ENCODE measurements at places on chromosomes 4 and X. TPM values are rescaled to one million over a fixed set of nuclear protein-coding genes. Genes with fewer than 3 reads are reported as not detected.

GRCh38 chr4:168794881-168795280, 215.2 kb downstream of the CBR4 start:
- no peaks in the 10 kb centered on the region for H3K36me3 ChIP-seq
- H3K27ac ChIP-seq = no peak overlapping the region
- no peak for DNase-seq
- H3K4me3 ChIP-seq = no peak overlapping the region
- no peaks in the 10 kb centered on the region for H3K4me1 ChIP-seq

- no peak overlapping the region for H3K4me3 ChIP-seq
- H3K27ac ChIP-seq = no peak overlapping the region
- no peaks in the 10 kb centered on the region for H3K4me1 ChIP-seq
- no peaks in the 10 kb centered on the region for H3K36me3 ChIP-seq
- DNase-seq = peak; percentile 82
These were observed 95.8 kb downstream of the DHX15 start for GRCh38 chr4:24488399-24489164.

GRCh38 chrX:48540028-48540375, 488 bp downstream of the TBC1D25 start:
- peaks cover 12% of the 10 kb centered on the region for H3K36me3 ChIP-seq
- peak overlapping the region; percentile 93 for H3K27ac ChIP-seq
- peak overlapping the region; percentile 88 for H3K4me3 ChIP-seq
- peak; percentile 56 for DNase-seq
- H3K4me1 ChIP-seq = peaks cover 12% of the 10 kb centered on the region
- no peaks in the 10 kb centered on the region for H3K27me3 ChIP-seq

DNA sequence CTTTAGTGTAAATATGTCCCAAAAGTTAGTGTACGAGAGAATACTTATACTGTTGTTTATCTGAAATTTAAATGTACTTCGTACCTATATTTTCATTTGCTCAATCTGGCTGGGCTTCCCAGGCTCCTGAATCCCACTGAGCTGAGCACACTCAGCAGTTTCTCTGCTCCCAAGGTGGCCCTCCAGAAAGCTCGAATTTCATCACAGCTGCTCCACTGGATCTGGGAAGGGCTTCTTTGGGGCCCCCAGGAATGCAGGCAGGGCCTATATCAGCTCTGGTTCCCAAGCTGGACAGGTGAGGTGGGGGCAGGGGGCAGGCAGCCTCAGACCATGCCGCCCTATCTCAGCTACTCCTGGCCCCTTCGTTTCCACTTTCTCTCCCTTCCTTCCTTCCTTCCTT, 1.5 kb upstream of the FATE1 start:
- DNase-seq = no peak
- no peak overlapping the region for H3K27ac ChIP-seq
- H3K4me1 ChIP-seq = no peaks in the 10 kb centered on the region
- peaks cover 5% of the 10 kb centered on the region for H3K27me3 ChIP-seq
- no peaks in the 10 kb centered on the region for H3K36me3 ChIP-seq

GRCh38 chr4:18535948-18536347, 514.4 kb upstream of the LCORL start:
- no peak for DNase-seq
- H3K4me3 ChIP-seq = no peak overlapping the region
- no peaks in the 10 kb centered on the region for H3K36me3 ChIP-seq

DNA sequence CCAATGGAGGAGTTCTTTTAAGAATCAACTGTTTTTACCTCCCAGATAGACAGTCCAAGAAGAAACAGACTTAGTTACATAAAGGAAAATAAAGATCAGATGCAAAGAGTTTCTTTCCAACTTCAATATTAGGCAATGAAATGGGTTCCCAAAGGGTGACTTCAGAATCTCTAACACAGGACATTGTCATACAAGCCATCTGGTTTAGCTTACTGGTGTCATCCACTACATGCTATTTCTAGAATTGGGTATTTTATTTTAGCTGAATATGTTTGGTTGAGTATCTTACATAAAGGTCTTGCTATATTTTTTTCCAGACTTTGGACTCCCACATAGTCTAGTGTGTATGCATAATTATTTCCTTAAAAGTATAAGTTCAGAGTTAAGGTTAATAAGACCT, 162.1 kb upstream of the SLC7A11 start:
- H3K27me3 ChIP-seq = no peaks in the 10 kb centered on the region
- no peak overlapping the region for H3K27ac ChIP-seq
- no peaks in the 10 kb centered on the region for H3K36me3 ChIP-seq
- DNase-seq = no peak
- no peak overlapping the region for H3K4me3 ChIP-seq

DNA sequence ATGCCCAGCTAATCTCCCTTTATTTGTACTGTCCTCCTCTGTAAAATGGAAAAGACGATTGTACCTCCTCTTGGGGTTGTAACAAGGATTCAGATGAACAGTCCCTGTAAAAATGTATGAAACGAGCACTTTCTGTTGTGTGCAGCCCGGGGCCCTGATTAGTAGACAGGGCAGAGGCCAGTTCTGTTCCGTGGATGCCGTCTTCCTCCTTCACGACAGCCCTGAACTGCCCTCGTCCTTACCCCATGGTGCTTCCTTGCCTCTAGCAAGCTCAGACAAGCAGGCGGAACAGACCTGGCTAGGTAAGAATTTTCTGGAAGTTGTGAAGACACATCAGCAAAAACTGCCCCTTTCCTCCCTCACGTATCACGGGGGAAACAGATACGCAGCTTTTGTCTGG, 22.3 kb upstream of the TADA2B start:
- DNase-seq = no peak
- H3K27me3 ChIP-seq = no peaks in the 10 kb centered on the region
- H3K27ac ChIP-seq = no peak overlapping the region
- no peaks in the 10 kb centered on the region for H3K4me1 ChIP-seq
- no peak overlapping the region for H3K4me3 ChIP-seq
- peaks cover 5% of the 10 kb centered on the region for H3K36me3 ChIP-seq

DNA sequence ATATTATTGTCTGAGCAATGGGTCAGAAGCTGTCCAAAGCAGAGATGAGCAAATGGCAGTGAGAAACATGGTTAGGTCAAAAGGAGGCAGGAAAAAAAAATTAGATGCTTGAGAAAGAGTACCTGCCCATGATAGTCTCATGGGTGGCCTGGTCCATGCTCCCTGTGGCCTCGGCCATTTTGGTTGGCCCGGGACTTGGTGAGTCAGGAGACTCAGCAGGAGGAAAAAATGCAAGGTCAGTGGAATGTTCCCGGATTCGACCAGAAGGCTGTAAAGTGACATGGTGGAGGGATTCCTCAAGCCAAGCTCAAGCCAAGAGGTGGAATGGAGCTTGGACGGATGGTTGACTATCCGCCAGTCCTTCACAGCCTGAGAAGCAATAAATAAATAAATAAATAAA, 236.7 kb downstream of the ASMT start:
- no peaks in the 10 kb centered on the region for H3K36me3 ChIP-seq
- DNase-seq = no peak
- peaks cover 2% of the 10 kb centered on the region for H3K27me3 ChIP-seq

DNA sequence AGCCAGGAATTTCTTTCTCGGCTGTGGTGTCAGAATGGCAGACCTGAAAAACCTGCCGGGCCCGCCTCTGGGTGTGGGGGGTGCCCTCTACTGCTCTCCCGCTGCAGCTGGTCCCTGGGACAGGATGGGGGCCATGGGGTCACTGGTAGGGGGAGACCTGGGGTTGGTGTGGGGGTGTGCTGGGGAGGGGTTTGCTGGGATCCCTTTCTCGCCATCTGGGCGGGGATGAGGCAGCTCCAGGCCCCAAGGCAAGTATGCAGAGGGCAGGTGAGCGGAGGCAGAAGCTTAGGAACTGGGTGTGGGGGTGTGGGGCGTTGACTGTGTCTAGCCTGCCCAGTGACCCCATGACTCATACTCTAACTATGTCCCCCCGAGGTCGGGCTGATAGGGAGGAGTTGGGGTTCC, 884 bp downstream of the CCDC120 start:
- no peak overlapping the region for H3K4me3 ChIP-seq
- no peak for DNase-seq
- no peaks in the 10 kb centered on the region for H3K36me3 ChIP-seq
- H3K27ac ChIP-seq = no peak overlapping the region
- H3K4me1 ChIP-seq = peaks cover 14% of the 10 kb centered on the region
- no peaks in the 10 kb centered on the region for H3K27me3 ChIP-seq

DNA sequence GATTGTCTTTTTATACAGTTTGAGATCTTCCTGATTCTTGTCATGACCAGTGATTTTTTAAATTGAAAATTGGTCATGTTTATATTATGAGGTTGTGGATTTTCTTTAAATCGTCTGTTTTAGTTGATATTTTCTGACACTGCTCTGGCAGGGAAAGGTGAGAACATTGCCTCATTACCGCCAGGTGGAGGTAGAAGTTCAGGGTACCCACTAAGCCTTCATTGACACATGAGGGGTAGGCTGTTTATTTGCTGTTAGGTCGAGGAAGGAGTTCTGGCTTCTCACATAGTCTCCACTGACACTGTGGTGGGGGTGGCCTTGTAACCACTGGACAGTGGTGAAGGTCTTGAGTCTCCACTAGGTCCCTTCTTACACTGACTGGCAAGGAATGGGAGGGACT, 117.6 kb upstream of the GPR101 start:
- no peak for DNase-seq
- peaks cover 1% of the 10 kb centered on the region for H3K36me3 ChIP-seq
- H3K4me1 ChIP-seq = no peaks in the 10 kb centered on the region
- H3K4me3 ChIP-seq = no peak overlapping the region
- H3K27ac ChIP-seq = no peak overlapping the region

DNA sequence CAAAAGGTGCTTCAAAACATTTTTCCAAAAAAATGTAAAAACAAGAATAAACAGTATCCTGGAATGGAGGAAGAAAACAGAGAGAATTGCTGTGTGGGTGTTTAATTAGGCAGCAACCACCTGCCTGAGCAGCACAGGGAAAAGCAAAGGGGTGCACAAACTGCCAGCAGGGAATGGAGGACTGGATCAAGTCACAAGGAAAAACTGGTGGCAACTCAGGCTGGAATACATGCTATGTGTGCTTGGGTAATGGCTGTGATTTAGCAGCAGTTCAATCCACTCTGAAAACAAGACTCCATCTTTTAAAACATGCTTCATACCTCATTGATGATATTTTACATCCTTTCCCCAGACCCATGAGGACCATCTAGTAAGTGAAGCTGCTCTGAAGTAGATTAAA, 179.5 kb downstream of the HS6ST2 start:
- H3K36me3 ChIP-seq = no peaks in the 10 kb centered on the region
- H3K27ac ChIP-seq = no peak overlapping the region
- peaks cover 16% of the 10 kb centered on the region for H3K4me1 ChIP-seq
- DNase-seq = no peak

GRCh38 chrX:13256603-13257002, 63.2 kb downstream of the ATXN3L start:
- peaks cover 29% of the 10 kb centered on the region for H3K4me1 ChIP-seq
- no peaks in the 10 kb centered on the region for H3K36me3 ChIP-seq
- H3K27ac ChIP-seq = no peak overlapping the region

- no peaks in the 10 kb centered on the region for H3K27me3 ChIP-seq
- no peak for DNase-seq
- peaks cover 36% of the 10 kb centered on the region for H3K36me3 ChIP-seq
- H3K4me3 ChIP-seq = no peak overlapping the region
These were observed 20.0 kb downstream of the CLCN3 start for GRCh38 chr4:169640261-169640870.

DNA sequence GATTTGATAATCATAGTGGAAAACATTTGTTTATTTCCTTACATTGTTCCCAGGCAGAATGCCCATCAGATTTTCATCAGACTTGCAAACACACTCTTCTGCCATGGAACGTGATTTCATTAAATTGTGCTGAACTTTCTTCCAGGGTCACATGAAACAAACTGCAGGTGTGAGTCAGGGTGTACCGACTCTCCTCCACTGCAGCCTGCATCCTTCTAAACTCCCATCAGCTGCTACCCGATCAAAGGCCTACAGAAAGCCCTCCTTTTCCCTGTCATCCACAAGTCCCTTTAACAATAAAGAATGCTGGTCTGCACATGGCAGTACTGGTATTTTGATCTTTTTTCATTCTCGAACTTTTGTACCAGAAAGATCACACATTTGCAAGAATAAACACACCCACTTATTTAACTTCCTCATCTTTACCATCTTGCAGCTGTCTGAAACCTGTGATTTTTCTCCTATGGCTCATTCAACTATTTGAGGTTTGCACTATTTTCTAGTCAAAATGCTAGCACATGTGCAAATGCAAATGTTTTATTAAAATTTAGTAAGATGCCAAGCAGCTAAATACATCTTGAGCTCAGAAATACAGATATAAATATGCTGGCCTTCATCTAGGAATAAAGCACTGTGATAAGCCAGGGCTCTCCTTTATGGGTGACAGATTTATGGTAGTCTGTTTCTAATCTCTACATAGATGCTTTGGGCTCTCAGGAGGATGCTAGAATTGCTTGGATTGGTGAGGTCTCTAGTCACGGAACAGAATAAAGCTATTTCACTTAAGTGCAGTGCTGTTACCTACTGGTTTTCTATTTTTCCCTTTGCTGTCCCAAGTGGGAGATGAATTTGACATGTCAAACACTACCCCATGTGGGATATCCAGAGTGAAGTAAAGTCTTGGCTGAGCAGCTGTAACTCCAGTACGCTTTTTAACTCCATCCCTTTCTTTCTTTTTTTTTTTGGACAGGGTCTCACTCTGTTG, 25.8 kb upstream of the ARHGAP24 start:
- H3K27ac ChIP-seq = no peak overlapping the region
- no peaks in the 10 kb centered on the region for H3K36me3 ChIP-seq
- no peaks in the 10 kb centered on the region for H3K27me3 ChIP-seq

DNA sequence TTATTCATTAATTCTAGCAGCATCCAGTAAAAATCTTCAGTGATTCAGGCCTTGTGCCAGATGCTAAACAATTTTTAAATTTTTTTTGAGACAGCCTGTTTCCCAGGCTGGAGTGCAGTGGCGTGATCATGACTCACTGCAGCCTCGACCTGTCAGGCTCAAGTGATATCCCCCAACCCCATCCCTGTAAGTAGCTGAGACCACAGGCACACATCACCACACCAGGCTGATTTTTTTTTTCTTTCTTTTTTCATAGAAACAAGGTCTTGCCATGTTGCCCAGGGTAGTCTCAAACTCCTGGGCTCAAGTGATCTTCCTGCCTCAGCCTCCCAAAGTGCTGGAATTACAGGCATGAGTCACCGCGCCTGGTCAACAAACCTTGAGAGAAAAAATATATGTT, 705.5 kb downstream of the ARAP2 start:
- no peaks in the 10 kb centered on the region for H3K4me1 ChIP-seq
- no peaks in the 10 kb centered on the region for H3K27me3 ChIP-seq
- no peaks in the 10 kb centered on the region for H3K36me3 ChIP-seq

Gene NSUN7
- total RNA-seq = 0.19 TPM

Gene HPGD
- total RNA-seq = 2.8 TPM

Gene RHOH
- total RNA-seq = 92.7 TPM

Gene CITED1
- not detected for total RNA-seq

Gene TGIF2LX
- total RNA-seq = not detected

Gene MAB21L2
- not detected for total RNA-seq
